Activated T-helper 2 cell treated with anti-CD3 and anti-CD28 coated beads, Interferon-gamma antibody, Interleukin-2, Interleukin-4, amounts not matched to agents 10 μg/mL and 5 μg/mL and 100 μg/mL, durations not matched to agents 14 hours and 24 hours and 36 hours (primary cell): ENCODE measurements at places on chromosomes 12 and 14. TPM values are rescaled to one million over a fixed set of nuclear protein-coding genes. Genes with fewer than 3 reads are reported as not detected.

Gene BIN2
- total RNA-seq: 45.8 and 47.0 TPM in 2 replicates

DNA sequence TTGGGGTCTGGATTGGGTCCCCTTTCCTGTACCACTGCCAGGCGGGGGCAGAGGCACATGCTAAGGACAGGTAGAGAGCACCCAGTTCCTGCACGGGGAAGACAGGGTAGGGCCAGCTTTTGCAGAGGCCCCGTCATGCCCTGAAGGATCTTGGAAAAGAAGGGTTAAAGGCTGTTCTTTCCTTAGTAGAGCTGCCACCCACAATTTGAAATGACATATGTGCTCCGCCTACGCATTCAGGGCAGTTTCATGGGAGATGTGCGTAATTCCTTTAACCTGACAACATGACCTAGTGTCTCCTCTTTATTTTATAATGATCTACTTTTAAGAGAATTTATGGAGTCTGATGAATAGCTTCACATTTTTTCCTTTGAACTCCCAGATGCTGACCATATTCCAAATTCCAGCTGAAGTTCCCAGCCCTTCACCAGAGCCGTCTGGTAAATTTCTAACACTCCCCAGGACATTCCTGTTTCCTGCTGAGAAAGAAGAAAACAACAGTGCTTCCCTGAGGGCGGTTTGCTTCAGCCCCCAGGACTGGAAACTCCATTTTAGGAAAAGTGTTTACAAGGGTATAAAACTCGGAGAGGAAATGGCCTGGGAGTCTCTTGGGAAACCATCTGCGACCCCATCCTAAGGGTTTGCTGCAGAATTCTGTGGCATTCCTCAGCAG, 58.9 kb upstream of the PLEKHG3 start:
- H3K27me3 ChIP-seq: peaks cover 16% of the 10 kb centered on the region
- no peaks in the 10 kb centered on the region for H3K36me3 ChIP-seq
- no peak for DNase-seq

GRCh38 chr12:50517421-50518048, 12.8 kb downstream of the DIP2B start:
- no peak for DNase-seq
- no peak overlapping the region for H3K27ac ChIP-seq
- H3K27me3 ChIP-seq: no peaks in the 10 kb centered on the region
- peaks cover 37% of the 10 kb centered on the region for H3K4me1 ChIP-seq
- H3K4me3 ChIP-seq: no peak overlapping the region

DNA sequence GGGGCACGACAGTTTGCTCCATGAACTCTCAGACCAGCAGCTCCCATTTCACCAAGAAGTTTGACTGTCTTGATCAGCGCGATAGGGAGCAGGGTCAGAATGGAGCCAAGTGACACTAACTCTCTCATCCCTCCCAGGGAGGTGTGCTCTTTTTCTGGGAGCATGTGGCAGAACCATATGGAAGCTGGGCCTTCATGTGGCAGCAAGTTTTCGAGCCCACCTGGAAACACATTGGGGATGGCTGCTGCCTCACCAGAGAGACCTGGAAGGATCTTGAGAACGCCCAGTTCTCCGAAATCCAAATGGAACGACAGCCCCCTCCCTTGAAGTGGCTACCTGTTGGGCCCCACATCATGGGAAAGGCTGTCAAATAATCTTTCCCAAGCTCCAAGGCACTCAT, 24.0 kb downstream of the ITGA7 start:
- no peak overlapping the region for H3K4me3 ChIP-seq
- peaks cover 16% of the 10 kb centered on the region for H3K27me3 ChIP-seq
- no peak overlapping the region for H3K27ac ChIP-seq
- peaks cover 6% of the 10 kb centered on the region for H3K4me1 ChIP-seq

DNA sequence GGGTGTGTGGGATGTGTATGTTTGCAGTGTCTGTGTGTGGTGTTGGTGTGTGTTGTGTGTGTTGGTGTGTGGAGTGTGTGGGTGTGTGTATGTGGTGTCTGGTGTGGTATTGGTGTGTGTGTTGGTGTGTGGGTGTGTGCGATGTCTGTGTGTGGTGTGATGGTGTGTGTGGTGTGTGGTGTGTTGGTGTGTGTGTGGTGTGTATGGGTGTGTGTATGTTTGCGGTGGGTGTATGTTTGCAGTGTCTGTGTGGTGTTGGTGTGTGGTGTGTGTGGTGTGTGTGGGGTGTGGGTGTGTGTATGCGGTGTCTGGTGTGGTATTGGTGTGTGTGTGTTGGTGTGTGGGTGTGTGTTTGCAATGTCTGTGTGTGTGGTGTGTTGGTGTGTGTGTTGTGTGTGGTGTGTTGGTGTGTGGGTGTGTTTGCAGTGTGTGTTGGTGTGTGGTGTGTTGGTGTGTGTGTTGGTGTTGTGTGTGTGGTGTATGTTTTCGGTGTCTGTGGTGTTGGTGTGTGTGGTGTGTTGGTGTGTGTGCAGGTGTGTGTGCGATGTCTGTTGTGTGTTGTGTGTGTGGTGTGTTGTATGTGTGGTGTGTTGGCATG, 15.7 kb downstream of the MLXIP start:
- no peak overlapping the region for H3K27ac ChIP-seq
- H3K4me1 ChIP-seq: peaks cover 21% of the 10 kb centered on the region
- no peaks in the 10 kb centered on the region for H3K27me3 ChIP-seq
- H3K4me3 ChIP-seq: no peak overlapping the region

GRCh38 chr12:131153016-131153415, 199.3 kb downstream of the ADGRD1 start:
- no peaks in the 10 kb centered on the region for H3K4me1 ChIP-seq
- H3K27ac ChIP-seq: no peak overlapping the region
- no peak overlapping the region for H3K4me3 ChIP-seq
- no peaks in the 10 kb centered on the region for H3K36me3 ChIP-seq
- H3K27me3 ChIP-seq: peaks cover 12% of the 10 kb centered on the region
- no peak for DNase-seq

DNA sequence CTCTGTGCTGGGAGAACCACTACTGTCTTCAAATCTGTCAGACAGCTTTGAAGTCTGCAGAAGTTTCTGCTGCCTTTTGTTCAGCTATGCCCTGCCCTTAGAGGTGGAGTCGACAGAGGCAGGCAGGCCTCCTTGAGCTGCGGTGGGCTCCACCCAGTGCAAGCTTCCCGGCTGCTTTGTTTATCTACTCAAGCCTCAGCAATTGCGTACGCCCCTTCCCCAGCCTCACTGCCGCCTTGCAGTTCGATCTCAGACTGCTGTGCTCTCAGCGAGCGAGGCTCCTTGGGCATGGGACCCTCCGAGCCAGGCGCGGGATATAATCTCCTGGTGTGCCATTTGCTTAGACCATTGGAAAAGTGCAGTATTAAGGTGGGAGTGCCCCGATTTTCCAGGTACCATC, 25.1 kb upstream of the KLRB1 start:
- H3K36me3 ChIP-seq: peaks cover 15% of the 10 kb centered on the region
- H3K27me3 ChIP-seq: peaks cover 2% of the 10 kb centered on the region
- no peak for DNase-seq
- H3K4me3 ChIP-seq: no peak overlapping the region

- H3K27ac ChIP-seq: no peak overlapping the region
- H3K4me1 ChIP-seq: no peaks in the 10 kb centered on the region
- no peak overlapping the region for H3K4me3 ChIP-seq
- DNase-seq: no peak
- H3K27me3 ChIP-seq: no peaks in the 10 kb centered on the region
- H3K36me3 ChIP-seq: no peaks in the 10 kb centered on the region
Observed at GRCh38 chr12:128120035-128120434, 146.9 kb upstream of the TMEM132C start.

DNA sequence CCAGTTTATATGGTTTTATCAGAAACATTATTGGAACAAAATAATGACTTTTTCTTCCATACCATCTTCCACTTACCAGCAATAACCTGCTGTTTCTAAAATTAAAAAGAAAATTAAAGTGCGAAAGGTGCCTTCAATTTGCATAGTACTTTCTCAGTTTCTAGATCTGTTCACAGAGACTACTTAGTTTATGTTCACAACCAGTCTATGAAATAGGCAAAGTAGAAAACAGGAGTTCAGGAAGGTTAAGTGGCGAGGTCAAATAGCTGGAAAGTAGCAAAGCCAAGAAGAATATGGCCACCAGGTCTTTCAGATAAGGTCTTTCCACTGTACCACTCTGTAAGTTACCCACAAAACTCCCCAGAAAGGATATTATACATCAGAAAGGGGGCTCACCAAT, 63.3 kb downstream of the BMP4 start:
- peaks cover 3% of the 10 kb centered on the region for H3K4me1 ChIP-seq
- DNase-seq: no peak
- H3K4me3 ChIP-seq: no peak overlapping the region
- peaks cover 4% of the 10 kb centered on the region for H3K27me3 ChIP-seq
- H3K36me3 ChIP-seq: no peaks in the 10 kb centered on the region
- H3K27ac ChIP-seq: no peak overlapping the region

Gene GPR137C
- total RNA-seq: 0.07 and 0.27 TPM in 2 replicates

Gene WDR89
- total RNA-seq: 25.5 and 25.9 TPM in 2 replicates

DNA sequence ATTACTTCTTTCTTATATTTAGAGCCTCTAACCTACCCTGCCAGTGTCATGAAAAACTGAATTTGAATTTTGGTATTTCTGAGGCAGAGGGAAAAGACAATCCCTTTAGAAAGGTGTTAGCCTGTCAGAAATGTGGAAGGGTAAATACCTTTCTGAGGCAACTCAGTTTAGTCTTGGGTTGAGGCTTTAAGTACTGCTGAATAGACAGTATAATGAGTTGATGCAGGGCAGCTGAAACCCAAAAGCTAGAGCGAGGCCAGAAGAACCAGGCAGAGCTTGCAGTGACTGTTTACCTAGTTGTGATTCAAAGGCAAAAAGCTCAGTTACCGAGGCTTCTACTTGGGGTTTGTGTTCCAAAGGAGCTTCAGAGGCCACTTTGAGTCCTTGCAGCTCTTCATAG, 18.7 kb downstream of the ZC2HC1C start:
- H3K36me3 ChIP-seq: peaks cover 63% of the 10 kb centered on the region
- H3K4me3 ChIP-seq: no peak overlapping the region
- no peak overlapping the region for H3K27ac ChIP-seq
- no peaks in the 10 kb centered on the region for H3K27me3 ChIP-seq

Gene SLCO1C1
- not detected in 2 replicates for total RNA-seq

DNA sequence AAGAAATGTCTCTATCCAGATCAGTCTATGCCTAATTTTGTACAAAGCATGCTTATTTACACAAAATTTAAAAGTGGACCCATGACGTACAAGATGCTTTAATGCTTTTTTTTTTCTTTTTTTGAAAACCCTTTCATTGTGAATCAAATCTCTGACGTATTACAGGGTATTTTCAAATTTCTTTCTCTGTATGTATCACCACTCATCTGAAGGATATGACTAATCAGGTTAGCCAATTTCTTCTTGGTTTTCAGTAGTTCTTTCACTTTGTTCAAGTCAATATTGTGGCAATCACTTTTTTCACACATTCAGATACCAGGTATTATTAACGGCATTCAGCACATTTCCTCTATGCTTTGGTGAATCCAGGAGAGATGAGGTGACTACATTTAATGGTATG, 685.3 kb downstream of the TRHDE start:
- no peaks in the 10 kb centered on the region for H3K27me3 ChIP-seq
- no peak overlapping the region for H3K4me3 ChIP-seq
- H3K27ac ChIP-seq: no peak overlapping the region
- no peak for DNase-seq
- H3K36me3 ChIP-seq: no peaks in the 10 kb centered on the region
- no peaks in the 10 kb centered on the region for H3K4me1 ChIP-seq

DNA sequence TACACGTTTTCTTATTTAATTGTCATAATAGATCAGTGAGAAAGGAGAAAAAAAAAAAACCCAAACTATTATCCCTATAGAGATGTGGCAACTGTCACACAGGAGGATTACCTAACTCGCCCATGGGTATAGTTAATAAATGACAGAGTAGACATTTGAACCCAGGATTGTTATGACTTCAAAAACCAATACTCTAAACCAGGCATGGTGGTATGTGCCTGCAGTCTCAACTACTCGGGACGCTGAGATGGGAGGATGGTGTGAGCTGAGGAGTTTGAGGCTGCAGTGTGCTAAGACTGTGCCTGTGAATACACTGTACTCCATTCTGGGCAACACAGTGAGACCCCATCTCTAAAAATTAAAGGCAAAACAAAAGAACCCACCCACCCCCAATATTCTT, 114.5 kb downstream of the DENND5B start:
- peaks cover 6% of the 10 kb centered on the region for H3K27me3 ChIP-seq
- no peak overlapping the region for H3K27ac ChIP-seq
- no peak for DNase-seq
- H3K4me1 ChIP-seq: peaks cover 3% of the 10 kb centered on the region
- H3K4me3 ChIP-seq: no peak overlapping the region
- H3K36me3 ChIP-seq: no peaks in the 10 kb centered on the region
